ENCODE measurements at places on chromosomes 12 and 14.

GRCh38 chr12:115267464-115267863 lies 583.5 kb upstream of the TBX3 start:
- no peak for DNase-seq

DNA sequence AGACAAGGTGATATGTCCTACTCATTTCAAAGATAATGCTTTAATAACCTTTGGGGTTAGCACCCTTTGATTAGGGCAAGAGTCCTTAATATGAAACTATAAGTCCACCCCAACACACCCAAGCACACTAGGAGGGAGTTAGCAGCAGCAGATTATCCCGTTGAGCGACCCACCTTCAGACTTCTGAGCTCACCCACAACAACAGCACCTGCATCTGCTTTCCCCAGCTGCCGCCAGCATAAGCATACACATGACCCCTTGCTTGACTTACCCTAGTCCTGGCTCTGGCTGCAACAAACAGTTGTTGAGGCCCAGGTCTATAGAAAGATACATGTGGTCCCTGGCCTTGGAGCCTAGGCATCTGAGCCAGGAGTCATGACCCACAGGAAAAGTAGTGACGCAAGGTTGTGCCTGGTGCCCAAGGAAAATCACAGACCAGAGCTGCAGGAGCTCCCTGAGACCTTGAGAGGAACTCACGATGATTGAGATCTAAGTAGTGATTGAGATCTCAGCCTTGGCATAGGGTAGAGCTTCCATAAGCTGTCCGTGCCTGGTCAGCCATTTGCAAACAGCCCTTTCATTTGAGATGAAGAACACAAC lies 19.0 kb downstream of the ZDHHC22 start:
- no peak for DNase-seq

- DNase-seq, result no peak
Observed at GRCh38 chr12:127539226-127539858, 727.6 kb upstream of the TMEM132C start.

DNA sequence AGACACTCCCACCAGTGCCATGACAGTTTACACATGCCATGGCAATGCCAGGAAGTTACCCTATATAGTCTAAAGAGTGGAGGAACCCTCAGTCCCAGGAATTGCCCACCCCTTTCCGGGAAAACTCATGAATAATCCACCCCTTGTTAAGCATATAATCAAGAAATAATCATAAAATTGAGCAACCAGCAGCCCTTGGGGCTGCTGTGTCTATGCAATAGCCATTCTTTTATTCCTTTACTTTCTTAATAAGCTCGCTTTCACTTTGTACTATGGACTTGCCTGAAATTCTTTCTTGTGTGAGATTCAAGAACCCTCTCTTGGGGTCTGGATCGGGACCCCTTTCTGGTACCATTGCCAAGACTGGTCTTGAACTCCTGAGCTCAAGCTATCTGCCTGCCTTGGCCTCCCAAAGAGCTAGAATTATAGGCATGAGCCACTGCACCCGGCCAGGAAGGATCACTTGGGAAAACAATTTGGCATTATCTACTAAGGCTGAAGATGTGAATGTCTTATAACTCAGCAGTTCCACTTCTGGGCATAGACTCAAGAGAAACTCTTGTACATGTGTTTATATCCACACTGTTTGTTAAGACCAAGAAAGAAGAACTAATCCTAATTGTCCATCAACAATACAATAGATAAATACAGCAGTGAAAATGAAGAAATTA lies 35.9 kb upstream of the CEP83 start:
- DNase-seq, result no peak

DNA sequence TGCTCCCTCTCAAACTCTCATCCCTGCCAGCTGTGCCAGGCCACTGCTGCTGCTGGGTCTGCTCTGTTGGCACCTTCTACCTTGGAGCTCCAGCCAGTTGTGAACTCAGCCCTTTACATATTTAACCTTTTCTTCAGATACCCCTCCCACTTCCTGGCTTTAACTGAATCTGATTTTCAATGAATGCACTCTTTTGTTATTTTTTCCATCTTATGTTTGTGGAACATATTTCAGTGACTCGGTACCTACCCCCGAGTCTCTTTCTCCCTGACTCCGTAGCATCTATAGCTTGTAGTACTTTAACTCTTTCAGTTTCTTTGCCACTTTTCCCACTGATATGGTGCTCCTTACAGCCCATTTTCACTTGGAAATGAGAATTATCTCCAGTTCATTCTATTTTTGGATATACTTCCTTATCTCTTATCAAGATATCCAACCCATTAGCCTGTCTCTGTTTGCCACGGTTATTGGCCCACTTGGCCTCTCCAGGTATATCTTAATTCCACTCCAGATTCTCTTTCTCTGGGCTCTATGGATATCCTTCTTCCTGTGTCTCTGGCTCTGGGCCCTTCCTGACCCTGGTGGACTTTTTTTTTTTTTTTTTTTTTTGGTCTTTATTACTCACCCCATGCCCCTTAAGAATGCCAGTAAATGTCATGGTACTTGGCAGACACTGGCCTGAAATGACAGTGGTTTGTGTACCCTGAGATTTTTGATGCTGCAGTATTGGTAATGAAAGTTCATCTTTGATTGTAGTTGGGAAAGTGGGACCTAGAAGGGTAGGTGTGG lies 62.7 kb downstream of the PELI2 start:
- DNase-seq, result no peak

DNA sequence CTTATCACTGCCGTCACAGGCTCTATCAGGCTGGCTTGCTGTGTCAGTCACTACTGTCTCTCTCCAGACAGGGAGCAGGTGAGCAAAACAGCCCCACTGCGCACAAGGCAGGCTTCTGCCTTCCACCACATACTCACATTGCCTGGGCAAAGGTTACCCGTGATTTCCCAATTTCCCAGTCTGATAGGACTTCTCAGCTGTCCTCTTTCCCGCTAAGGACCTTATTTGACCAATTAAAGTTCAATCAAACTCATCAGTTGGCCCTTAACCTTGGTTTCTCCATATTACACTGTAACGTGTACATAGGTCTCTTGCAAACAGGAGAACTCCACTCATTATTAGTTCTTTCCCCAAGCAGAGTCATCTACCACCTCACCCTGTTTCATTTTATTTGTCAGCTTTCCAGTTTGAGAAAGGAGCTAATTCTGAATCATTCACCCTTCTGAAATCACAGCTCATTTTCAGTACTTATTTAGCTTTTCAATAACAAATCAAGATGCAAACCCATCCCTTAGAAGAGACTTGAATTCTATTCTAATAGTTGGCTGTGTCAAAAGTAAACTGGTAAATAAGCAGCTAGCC lies 170.8 kb downstream of the ESR2 start:
- no peak for DNase-seq

DNA sequence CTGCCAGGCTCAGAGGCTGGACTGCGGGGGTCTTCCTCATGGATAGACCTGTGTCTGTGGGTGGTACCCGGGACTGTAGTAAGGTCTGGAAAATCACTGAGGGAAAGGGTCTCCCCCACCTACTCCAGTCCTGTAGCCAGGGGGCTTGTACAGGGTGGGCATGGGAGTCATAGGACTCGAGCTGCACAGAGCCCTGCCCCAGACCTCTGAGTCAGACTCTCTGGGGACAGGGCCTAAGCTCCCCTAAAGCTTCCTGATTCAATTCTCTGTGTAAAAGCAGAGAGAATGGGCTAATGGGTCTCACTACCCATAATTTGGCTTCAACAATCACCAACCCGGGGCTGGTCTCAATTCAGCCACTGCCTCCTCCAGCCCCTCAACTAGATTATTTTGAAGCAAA lies 27.0 kb downstream of the LRTM2 start:
- no peak for DNase-seq

DNA sequence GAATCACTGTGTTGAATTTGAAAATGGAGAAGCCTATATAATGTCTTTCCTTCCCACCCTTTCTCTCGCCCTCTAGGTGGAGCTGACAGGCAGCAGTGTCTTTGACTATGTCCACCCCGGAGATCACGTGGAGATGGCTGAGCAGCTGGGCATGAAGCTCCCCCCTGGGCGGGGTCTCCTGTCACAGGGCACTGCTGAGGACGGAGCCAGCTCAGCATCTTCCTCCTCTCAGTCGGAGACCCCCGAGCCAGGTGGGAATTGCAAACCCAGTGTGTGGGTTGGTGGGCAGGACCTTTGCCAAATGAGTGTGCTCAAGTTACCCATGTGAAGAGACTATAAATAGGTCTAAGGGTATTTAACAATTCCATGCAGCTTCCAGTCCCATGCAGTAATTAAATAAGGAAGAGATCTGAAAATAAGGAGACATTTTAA lies 274.7 kb downstream of the EGLN3 start:
- DNase-seq, result peak; percentile 8

Data from NCI-H1105 (cell line).